NCI-H446 (cell line): ENCODE measurements at places on chromosomes 16 and 17.

GRCh38 chr16:54140057-54140787, 146.4 kb downstream of the IRX3 start:
- no peak for DNase-seq

GRCh38 chr17:71168053-71168741, 952.6 kb upstream of the SOX9 start:
- no peak for DNase-seq

GRCh38 chr17:74541176-74542111, 4.5 kb downstream of the CD300C start:
- DNase-seq = no peak

GRCh38 chr16:84643180-84643583, 5.1 kb upstream of the KLHL36 start:
- DNase-seq = peak; percentile 91

- no peak for DNase-seq
Measured at GRCh38 chr17:72268431-72268830, 147.6 kb downstream of the SOX9 start.

GRCh38 chr17:21360048-21360447, 16.1 kb upstream of the KCNJ12 start:
- DNase-seq = no peak

DNA sequence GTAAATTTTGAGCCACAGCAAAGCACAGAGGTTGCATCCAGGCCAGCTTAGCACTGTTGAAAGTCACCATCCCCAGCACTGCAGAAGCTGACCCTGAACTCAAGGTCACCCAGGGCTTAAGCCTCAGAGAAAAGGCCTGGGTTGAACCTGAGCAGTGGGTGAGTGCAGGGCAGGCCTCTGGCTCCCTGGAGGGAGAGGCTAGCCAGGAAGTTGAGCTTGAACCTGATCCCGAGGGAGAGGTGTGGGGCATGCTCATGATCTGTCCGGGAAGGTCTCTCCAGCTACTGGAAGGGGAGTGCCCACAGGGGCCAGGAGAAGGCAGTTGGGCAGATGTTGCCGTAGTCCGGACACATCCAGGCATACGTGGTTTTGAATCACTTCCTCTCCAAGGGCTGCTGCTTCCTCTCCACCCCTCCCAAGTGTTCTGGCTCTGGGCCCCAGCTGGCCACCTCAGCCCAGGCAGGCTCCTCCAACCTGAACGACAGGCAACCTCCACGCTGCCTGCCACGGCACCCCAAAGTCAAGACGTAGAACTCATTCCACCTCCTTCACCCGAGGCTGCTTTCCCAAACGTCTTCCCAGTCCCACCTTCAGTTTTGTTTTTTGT, 18.4 kb downstream of the CARHSP1 start:
- DNase-seq = no peak

- no peak for DNase-seq
Measured at GRCh38 chr17:74529243-74529642, 2.0 kb downstream of the CD300LB start.

DNA sequence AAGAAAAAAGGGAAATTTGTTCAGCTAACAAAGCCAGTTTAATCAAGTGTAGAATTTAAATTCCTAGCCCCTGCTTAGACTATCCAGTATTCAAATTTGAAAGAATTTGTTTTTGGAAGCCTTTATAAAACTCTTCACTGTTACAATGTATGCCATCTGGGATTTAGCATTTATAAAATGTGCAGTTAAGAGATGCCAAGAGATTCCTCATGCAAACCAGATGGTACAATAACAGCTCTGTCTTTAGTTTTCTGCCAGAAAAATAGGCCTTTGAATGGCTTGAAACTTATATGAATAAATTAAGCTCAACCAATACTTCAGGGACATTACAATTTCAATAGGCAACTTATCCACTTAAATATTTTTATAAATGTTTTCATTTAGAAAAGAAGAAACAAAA, 6.8 kb upstream of the ANKS4B start:
- peak; percentile 17 for DNase-seq

DNA sequence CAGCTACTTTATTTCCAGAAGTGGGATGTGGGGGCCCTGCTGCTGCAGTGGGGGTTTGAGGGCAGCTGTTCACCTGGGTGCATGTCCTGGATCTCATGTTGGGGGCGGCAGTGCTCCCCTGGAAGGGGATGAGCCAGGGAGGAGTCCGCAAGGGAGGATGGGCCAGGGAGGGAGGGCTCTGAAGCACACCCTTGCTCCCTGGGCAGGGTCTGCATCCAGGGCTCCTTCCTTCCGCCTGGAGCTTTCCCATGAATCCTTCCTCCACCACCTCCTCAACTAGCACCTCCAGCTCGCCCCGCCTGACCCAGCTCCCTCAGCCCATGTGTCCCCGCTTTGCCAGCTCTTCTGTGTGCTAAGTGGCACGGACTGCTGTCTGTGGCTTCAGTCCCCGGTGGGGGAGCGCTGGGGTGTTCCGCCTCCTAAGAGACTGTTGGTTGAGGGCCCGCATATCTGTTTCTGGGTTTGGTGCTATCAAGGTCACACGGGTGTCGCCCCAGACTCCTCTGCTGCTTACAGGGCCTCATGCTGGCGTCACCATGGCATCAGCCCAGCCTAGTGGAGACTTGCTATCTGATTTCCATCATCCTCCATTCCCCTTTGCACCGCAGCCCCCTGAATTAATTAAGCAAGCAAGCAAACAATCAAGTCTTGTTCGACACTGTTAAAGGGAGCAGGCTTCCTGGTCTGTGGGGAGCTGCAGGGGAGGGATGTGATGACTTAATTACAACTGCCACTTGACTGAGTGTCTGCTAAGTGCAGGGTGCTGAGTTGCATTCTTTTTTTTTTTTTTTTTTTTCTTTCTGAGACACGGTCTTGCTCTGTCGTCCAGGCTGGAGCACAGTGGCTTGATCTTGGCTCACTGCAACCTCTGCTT, 71.8 kb downstream of the PRKCA start:
- DNase-seq = no peak

- DNase-seq = no peak
Measured at GRCh38 chr16:73546341-73546845, 498.5 kb upstream of the ZFHX3 start.

- DNase-seq = no peak
Measured at GRCh38 chr16:85955566-85955965, 56.6 kb downstream of the IRF8 start.

GRCh38 chr17:45222014-45222288, 266 bp downstream of the FMNL1 start:
- DNase-seq = no peak

DNA sequence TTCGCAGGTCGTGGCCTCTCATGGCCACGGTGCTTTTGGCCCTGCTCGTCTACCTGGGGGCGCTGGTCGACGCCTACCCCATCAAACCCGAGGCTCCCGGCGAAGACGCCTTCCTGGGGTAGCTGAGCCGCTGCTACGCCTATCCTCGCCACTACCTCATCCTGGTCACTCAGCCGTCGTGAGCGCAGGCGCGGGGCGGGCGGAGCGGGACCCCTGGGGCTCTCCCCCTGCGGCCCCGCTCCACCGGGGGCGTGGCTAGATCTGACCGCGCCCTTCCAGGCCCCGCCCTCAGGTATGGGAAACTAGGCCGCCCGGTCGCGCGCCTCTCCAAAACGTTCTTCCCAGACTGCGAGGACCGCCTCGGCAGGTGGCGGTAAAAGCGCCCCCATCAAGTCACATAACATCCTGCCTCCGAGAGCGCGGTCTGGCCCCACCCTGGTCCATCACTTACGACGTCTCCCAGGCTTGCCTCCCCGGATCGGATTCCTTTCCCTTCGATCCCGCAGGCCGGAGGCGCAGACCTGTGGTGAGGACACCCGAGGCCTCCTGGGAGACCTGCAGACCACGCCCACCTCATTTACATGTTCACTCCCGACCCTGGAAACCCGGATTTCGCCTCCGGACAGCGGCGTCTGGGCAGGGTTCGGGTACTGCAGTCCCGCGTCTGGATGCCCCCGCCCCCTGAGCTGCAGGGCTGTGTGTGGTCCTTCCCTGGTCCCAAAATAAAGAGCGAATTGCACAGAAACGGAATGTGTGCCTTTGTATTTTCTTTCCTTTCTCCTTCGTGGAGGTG, 91.5 kb upstream of the TMEM97 start:
- no peak for DNase-seq

DNA sequence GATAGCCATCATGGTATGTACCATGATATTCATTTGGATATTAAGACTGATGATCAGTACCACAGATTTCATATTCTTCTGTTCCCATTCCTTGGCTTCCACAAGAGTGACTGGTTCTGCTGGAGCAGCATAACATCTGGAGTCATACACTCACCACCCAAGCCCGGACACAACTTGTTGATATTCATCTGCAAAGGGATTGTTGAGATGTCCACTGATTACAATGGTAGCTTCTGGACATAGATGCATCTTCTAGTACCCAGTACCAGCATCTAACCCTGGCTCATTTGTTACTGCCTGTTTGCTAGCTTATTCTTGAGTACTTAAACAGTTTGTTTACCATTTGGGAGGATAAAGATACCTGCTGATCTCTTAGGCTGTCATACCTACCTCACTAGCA, 235.7 kb upstream of the AXIN2 start:
- no peak for DNase-seq

- DNase-seq = no peak
Measured at GRCh38 chr16:20203272-20203671, 124.0 kb downstream of the GP2 start.

DNA sequence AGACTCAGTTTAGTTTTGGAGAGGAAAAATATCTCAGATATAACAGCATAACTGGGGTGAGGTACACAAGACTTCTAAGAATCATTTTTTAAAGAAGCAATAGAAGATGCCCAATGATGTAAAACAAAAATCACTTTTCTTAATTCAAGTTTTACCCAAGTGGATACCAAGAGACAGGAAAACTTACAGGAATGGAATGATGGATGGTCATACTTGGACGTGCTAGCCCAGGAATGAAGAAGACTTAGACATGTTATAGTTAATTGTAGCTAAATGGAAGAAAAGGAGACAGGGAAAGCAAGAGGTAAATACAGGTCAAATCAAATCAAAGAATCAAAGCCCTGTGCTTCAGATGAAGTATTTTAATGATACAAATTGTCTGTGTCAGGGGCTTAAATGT, 312.7 kb upstream of the KCNJ16 start:
- no peak for DNase-seq

DNA sequence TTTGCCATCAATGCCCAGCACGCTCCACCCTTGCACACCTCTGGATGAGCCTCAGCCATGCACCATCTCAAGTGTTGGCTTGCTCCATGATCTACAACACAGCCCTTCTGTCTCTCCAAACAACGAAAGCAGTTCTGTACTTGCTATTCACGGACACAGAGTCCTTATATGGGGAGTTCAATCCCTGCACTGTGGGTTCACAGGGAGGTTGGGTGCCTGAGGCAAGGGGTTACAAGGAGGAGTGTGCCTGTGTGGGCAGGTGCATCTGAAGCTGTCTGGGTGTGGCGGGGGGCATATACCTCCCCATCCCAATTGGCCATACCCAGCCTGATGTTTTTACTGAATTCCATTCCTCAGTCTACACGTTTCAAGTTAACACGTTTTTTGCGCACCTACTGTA, 5.6 kb downstream of the RUNDC3A start:
- DNase-seq = no peak

- DNase-seq = no peak
Measured at GRCh38 chr16:27350006-27350405, 36.2 kb downstream of the IL4R start.

DNA sequence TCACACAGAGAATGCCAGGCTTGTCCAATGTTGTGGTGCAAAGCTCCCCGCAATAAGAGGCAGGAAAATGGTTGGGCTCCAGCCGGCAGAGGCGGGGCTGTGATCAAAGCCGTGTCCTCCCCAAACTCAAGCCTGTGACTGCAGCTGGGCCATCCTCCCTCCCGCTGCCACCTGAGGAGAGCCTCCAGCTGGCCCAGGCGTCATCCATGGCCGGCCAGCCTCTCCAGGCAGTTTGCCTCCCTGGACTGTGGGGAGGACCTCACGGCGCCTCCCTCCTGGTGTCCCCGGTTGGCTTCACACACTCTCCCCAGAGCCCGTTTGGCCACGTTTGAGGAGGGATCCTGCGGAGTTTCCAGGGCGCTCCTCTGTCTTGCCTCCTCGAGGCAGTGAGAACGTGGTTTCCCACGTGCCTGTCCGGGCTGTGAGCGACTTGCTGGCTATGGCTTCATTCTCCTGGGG, 134.1 kb downstream of the IRF8 start:
- DNase-seq = no peak

DNA sequence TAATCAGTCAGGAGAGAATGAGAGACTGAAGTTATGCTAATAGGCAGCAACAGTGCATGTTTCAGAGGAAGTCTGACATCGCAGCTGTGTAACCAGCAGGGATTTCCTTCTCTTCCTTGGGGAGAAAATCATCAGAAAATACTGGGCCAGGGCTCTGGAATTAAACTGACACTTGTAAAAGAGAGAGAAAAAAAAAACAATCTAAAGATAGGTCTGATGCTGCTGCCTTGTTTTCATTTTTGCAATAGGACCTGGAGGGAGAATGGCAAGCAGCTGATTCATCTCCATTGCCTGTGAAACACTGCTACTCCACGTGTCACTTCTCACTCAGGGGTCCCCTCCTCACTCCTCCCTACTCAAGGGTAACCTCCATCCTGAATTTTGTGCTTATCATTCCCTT, 17.7 kb upstream of the CORO6 start:
- no peak for DNase-seq

DNA sequence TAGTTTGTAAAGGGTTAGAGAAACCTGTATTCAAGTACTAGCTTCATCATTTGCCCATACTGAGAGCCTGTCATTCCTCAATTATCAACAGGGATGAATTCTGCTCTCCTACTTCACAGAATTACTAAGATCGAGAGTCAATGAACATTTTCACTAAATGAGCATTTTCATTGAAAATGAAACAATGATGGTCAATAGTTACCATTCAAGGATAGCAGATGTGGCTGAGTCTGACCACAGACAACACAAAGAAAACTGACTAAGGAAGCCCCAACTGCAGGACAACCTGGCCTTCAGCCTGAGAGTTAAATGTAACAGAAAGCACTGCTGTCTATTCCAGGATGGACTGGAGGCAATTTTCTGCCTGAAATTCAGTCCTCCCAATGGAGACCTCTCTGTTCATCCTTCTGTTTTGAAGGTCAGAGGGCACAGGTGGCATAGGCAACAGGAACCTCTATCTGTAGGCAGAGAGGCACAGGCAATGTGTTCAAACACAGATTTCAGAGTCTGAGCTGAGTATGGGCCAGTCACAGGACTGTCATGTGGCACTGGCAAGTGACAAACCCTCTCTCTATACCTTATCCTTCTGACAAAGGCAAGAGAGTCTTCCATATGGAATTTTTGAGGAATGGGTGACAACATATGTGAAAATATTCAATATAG, 19.5 kb downstream of the TRAF4 start:
- no peak for DNase-seq

DNA sequence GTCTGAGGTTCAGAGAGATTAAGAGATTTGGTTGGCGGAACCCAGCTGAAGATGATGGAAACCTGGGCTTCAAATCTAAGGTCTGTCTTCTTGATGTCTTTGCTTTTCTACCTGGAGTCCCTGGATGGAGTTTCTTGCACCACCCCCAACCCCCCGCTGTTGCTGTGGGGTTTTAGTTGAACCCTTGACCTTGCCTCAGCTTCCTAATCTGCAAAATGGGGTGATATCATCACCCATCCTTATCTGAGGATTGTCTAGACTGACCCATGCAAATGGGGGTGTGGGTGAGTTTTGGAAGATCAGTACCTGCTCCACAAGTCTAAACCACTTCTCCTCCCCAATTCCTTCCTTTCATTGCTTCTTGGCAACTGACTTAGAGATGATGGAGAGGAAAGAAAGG, 9.0 kb upstream of the CMIP start:
- DNase-seq = no peak
